ENCODE measurements at places on chromosomes 7 and 10. TPM values are rescaled to one million over a fixed set of nuclear protein-coding genes. Genes with fewer than 3 reads are reported as not detected.
A peak's percentile ranks its signal among the peaks of the same experiment; 100 is the strongest.

DNA sequence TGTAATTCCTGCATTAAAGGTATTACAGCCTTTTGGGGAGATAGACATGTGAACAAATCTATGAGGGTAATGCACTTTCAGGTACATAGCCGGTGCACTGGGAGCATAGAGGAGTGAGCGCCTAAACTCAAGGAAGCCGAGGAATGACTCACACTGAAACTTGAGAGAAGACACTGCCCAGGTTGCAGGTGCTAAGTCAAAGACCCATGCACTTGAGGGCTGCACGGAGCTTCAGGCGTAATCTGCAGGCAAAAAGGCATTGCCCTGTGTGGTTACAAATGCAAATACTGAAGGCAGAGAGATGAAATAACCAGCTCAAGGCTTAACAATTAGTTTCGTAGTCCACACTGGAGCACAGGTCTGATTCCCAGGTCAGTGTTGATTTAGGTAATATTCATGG is 51.0 kb upstream of the OSBPL3 start:
- no peak for DNase-seq

DNA sequence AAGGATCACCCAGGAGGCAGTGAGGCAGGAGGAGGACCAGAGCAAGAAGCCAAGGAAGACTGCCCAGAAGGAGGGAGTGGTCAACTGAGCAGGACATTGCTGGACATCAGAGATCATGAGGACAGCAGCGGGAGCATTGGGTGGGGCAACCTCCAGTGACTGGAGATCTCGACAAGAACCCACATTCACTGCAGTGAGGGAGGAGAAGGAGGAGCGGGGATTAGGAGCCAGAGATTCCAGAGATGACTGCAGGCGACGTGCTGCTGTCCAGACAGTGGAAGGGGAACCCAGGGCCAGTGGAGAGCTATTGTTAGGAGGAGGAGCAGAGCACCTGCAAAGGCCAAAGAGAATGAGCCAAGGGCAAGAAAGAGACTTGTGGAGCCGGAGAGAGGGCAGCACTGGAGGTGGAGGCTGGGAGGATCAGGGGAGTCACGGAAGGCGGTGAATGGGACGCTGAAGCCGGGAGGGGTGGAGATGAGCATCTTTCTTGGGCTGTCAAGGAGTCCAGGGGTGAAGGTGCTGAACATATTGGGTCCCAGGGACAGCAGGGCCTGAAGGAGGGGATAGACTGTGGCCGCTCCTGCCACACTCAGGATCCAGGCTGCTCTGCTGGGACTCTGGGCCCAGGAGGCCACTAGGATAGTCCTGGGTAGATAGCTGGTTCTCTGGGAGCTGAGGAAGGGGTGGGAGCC is 140.1 kb upstream of the UNC5B start:
- DNase-seq: peak; percentile 56

GRCh38 chr7:101817471-101818286 is at the start of gene CUX1:
TSS of gene CUX1 (plus strand) at chr7:101817626. CDS start at chr7:101817640, 14 bp downstream.
- DNase-seq: peak; percentile 90

DNA sequence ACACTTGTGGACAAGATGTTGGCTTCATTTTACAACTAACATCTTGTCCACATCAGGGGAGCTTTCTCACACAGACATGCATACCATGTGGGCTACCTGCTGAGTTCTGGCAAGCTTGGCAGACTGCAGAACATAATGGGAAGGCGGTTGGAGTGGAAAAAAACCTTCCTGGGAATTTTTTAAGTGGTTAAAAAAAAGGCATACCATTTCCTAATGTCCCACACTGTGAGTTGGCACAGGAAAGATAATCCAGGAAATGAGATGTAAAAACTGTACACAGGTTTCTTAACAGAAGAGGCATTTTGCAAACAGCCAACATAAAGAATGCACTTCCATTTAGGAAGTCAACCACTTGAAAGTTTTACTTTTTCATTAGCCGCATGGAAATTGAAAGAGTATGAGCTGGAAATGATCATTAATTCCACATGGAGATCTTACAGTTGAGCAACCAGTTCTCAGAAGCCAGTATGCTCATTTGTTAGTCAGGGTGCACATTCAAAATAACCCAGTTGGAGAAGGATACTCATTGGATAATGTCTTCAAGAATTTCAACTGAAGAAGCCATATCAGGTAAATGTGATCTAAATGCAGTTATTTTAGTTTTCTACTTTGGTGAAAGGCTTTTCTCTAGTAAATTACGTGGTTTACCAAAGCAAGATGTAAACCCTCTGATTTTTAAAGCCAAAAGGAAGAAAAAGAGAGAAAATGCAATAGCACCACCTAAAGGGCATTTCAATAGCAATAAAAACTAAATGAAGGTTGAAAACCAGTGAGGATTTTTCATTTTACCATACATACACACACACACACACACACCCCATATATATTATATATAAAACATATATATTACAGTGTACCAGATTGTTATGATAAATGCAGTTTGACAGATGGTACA is 194.0 kb downstream of the TAX1BP1 start:
- DNase-seq: no peak

DNA sequence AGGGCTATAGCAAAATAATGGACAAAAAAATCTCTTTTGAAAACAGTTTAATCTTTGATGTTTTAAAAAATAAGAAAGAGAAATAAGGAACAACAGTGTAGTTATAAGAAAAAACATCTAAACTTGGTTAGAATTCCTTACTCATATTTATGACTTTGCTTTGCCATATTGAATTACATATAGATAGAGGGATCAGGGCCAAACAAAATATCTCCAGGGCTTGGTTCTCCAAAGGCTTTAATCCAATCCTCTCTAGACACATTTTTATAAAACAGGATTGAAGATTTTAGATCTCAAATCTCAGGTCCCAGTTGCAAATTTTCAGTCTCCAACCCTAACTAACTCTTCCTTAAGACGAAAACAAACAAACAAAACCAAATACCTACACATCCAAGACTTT is 72.6 kb upstream of the RHOBTB1 start:
- no peak for DNase-seq

- no peak for DNase-seq
Observed at GRCh38 chr10:22468570-22469320, 123.4 kb downstream of the SPAG6 start.

DNA sequence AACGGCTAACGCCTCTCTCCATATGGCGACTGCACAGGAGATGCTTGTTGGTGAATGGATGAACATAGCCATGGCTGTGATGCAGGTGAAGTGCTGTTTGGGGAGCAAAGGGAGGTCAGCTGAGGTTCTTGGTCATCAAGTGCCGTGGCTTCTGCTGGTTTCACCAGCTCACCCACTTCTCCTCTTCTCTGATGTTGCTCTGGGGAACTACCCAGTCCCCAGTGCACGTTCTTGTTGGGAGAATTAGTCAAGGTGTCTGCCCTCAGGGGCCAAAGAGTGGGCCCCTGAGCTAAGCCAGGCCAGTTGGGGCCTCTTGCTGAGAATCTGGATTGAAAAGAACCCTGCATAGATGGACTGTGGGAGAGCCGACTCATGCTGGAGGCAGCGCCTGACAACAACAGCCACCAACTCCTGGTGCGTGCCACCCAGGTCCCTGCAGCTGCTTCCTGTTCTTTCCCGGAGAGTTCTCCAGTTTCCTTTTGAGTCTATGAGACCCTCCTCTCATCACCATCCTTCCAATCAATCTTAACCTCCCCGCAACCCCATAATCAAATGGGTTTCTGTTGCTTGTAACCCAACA is 3.0 kb downstream of the BTBD16 start:
- DNase-seq: peak; percentile 54

DNA sequence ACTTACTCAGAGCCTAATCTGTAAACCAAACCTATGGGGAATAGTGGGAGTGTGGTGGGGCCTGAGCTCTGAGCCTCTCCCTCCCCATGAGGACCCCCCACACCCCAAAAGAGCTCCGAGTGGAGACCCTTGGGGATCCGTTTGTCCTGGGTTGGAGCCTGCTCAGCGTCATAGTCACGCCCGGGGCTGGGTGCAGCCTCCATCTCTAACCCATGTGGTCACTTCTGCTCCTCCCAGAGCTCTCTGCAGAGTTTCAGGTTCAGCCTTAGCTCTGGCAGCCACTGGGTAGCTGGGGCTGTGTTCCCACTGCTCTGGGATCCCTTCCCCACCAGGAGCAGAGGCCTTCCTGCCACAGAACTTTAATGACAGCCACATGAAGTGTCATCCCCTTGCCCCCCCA is 25.9 kb downstream of the PFKFB3 start:
- DNase-seq: peak; percentile 41

DNA sequence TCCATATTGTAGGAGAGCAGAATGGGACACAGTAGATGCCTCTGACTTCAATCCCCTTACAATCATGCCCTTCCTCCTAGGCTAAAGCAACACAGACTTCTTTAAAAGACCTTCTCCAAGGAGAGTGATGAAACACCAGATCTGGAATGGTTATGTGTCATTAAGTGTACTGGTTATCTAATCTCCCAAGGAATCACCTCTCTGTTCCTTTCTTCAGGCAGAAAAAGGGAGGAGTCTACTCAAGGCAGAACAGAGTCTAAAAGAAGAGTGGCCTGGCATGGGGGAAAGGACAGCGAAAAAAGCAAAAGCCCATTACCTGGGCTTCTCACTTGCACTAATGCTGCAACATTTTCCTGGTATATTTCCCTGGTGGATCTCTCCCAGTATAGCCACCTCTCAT is 2.9 kb downstream of the ELMO1 start:
- DNase-seq: no peak

The TLX1 gene
- total RNA-seq: 61.2 TPM

The AGR3 gene
- not detected for total RNA-seq

The ADCYAP1R1 gene
- 1.2 TPM for total RNA-seq
